ENCODE measurements at places on chromosomes 1 and 21.

GRCh38 chr1:43460988-43461693 is 7.4 kb upstream of the HYI start:
- no peak for DNase-seq

DNA sequence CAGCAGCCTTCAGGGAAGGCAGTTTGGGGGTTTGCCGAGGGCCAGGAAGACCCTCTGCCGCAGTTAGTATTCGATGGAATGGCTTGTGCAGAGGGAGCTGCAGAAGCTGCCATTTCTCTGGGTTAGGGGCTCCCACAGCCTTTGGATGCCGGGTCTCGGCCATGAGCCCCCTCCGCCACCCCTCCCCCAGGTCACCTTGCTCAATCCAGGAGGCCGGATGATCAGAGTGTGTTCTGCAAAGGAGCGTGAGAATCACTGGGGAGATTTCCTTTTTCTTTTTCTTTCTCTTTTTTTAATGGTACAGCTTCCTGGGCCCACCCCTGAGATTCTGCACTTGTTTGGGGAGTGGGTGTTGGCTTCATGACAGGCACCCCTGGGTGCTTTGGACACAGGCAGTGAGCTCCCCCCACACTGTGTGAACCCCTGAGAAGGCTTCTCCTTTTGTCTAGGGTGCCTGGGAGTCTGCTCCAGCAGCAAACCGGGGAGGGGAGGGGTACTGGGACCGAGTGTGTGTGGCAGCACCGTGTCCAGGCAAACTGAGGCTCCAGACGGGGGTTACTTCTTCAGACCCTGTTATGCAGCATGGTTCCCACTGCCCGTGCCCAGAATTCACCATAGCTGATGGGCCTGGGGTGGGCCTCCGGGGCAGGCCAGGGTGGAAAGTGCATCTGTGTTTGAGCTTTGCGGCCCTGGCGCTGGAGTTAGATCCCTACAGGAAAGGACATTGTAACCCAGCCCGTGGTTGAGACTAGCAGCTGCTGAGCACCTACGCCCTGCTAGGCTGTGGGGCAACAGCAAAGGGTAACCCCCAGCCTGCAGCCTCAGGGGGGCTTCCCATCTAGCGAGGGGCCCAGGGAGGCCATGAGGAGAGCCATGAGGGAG is 18.5 kb downstream of the TNFRSF1B start:
- no peak for DNase-seq

DNA sequence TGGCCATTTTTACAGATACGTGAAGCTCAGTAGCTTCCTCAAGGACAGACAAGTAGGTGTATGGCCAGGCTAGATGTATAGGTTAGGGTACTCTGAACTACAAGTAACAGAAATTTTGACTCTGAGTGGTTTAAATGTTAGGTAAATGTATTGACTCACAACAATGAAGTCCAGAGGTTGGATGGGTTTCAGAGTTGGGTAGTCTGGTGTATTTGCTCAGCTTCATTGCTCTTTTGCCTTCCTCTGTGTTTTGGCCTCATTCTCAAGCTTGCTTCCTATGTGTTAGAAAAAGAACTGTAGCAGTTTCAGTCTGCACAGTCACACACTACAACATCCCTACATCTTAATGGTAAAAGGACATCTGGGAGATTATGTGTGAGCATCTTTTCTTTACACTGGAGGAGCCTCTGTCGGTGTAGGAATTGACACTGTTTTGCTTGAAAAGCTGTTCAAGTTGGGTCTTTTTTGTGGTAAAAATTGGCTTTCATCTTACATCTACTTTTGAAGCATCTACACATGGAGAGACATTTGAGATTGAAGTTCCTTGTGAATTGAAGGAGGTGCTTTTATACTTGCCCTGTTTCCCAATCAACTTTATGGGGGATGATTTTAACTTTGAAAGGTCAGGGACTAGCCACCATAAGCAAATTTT is 64.4 kb downstream of the MAST2 start:
- DNase-seq, result no peak

DNA sequence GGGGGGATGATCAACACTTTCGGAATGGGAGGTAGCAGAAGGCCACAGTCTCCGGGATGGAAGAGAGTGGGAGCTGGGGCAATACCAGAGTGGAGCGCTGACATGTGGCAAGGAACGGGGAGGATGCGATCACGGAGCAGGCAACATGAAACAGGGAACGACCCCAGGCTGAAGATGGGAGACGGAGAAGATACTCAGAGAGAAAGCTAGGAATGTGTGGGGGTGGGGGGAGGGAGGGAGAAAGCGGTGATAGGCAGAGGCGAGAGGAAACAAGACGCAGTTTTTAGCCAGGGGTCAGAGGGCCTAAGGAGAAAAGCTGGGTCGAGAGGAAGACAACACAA is 577 bp downstream of the RAB3GAP2 start:
- peak; percentile 20 for DNase-seq

- peak; percentile 56 for DNase-seq
These were observed 26.5 kb upstream of the PLA2G2C start for GRCh38 chr1:20212685-20213331.
